Anterior cingulate cortex (tissue), 58 donors: ENCODE measurements at places on chromosomes 2 and 18.

- no peak for DNase-seq
These were observed 72.7 kb upstream of the MBOAT2 start for GRCh38 chr2:9076210-9076609.

DNA sequence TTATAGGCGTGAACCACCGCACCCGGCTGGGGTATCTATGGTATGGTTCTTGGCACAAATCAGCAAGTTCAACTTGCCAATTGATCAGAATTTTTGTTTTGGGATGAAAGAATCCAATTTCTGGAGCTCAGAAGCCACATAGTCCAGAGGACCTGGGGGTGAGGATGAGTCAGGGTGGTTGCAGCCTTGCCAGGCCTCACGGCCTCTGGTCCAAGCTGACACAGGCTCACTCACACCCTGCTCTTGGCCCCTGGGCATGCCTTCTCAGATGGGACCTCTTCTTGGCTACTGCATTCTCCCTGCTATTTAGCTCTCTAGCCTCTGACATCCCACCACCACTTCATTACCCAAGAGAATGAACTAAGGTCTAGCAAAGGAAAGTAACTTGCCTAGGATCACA is 16.3 kb downstream of the CAPG start:
- no peak for DNase-seq

- DNase-seq, result no peak
These were observed 19.1 kb downstream of the SULT1C4 start for GRCh38 chr2:108396845-108397244.

DNA sequence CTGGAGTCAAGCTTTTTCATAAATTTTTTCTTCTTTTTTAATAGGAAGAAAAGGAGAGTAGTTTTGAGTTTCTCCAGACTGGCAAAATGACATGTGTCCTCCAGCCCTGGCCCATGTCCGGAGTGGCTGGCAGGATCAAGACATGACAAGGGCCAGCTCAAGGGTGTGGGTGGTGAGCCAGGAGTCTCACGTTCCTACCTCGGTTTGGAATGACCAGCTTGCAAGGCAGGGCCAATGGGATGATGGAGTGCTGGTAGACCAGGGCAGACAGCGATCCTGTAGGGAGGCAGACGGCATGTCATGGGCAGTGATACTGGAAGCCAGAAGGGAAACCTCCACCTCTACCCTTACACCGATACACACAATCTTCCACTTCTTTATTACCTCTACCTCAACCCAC is 190.6 kb downstream of the TNS1 start:
- DNase-seq, result no peak

DNA sequence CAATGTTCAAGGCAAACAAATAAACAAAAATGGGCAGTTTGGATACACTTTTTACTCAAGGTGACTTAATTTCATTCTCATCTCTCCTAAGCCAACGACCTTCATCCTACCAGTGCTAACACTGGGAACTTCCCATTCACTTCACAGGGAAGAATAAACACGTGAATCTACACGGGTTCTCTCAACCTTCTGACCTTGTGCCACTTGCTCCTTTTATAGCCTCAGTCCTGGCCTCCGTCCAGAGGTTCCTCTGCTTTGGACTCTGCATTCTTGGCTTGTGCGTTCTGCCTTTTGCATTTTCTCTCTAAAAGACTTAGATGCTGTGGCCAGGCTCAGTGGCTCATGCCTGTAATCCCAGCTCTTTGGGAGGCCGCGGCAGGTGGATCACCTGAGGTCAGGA is 13.8 kb downstream of the ZNF2 start:
- no peak for DNase-seq

DNA sequence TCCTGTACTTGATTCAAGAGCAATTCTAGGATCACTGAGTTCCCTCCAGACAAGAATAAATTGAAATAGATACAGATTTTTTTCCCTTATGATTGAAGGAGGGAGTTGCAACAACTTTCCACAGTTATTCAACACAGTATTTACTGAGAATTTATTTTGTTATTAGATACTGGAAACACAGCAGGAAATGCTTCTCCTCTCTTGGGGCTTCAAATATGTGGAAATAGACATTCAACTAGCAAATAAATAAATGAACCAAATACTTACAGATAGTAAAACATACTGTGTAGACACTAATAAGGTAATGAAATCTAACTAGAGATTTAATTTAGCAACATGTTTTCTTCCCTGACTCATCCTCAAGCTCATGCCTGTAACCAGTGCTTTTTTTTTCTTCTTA is 169.2 kb downstream of the LNPK start:
- DNase-seq, result no peak

GRCh38 chr2:9033385-9034168 is 30.1 kb upstream of the MBOAT2 start:
- DNase-seq, result no peak

DNA sequence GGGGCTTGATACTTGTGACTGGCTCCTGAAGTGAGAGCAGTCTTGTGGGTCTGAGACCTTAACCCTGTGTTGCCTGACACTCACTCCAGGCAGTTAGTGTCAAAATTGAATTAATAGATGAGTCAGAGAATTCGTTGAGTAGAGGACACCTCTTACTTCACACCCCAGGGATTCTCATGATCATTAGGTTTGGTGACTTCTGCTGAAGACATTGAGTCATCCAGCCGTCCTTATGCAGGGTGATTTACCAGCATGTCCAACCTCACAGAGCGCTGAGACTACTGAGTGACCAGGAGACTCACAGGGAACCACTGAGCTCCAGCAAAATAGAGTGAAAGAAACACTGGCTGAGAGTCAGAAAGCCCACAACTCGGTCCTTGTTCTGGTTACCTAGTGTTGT is 36.0 kb upstream of the EVA1A start:
- no peak for DNase-seq

- DNase-seq, result peak; percentile 1
These were observed 1.0 kb downstream of the PLEK start for GRCh38 chr2:68366083-68366560.

DNA sequence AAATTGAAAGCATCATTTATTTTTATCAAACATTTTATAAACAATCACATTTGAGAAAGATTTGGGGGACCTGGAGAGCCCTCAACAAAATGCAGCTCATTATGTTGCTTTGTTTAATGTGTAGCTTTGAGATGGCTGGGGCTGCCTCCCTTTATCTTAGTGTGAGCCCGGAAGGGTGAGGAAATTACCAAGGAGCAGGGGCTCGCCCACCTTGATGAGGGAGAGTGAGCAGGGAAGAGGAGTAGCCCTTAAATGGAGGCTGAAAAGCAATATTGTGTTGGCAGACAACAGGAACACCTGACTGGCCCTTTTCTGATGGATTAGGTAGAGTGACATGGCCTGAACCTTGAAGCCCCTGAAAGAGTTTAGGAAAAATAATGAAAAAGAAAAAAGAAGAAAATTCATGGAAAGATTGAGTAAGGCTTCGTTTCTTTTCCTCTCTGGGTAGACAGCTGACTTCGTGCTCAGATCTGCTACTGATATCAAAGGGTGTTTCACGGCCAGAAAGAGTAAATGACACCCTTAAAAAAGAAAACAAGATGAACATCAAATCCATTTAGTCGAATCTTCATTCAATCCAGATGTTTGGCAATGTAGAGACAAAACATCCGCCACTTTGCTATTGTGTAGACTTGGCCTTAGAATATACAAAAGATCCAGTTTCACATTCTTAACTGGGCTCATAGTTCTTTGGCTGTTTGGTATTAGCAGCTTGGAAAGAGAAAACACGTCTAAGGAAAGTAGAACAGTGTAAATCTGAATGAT is 206.5 kb upstream of the TCF4 start:
- DNase-seq, result no peak

- DNase-seq, result no peak
These were observed 4.6 kb downstream of the LOXL3 start for GRCh38 chr2:74548900-74549826.

GRCh38 chr2:200101922-200102321 is 146.5 kb downstream of the MAIP1 start:
- DNase-seq, result no peak

- no peak for DNase-seq
These were observed 93.4 kb downstream of the DGKD start for GRCh38 chr2:233447506-233448219.

GRCh38 chr2:200538139-200538538 is 12.1 kb downstream of the SGO2 start:
- DNase-seq, result no peak

- DNase-seq, result no peak
These were observed 31.2 kb upstream of the RMP24 start for GRCh38 chr18:35941299-35941698.

DNA sequence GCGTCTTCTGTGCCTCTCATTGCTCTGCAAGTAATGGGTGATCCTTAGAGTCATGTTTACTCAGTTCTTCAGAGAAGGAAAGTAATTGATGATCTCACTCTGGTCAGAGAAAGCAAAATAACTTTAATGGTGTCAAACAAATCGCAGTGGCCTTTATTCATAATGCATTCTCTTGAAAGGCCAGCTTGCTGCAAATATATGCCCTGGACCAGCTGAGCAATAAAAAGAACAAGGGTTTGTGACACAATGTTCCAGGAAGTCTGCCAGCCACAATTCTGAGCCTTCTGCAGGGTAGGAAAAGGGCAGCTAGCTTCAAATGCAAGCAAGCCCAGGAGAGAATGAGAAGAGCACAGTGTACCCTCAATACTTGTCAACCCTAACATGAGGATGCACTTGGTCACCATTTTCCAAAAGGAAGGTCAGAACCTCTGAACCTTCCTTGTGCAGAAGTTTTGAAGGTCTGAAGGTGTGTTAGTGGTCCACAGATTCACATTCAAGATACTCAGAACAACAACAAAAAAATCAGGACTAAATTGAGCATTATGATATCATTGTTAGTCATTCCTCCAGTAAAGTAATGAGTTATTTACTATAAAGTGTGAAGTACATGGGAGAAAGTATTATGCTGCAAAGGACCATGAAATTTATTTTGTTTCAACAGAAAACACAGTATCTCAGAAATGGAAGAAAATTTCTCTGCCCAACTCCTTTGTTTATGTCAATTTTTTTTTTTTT is 355.6 kb downstream of the PAX3 start:
- DNase-seq, result peak; percentile 22

- DNase-seq, result no peak
These were observed 16.6 kb downstream of the SLC35F5 start for GRCh38 chr2:113739849-113740248.

DNA sequence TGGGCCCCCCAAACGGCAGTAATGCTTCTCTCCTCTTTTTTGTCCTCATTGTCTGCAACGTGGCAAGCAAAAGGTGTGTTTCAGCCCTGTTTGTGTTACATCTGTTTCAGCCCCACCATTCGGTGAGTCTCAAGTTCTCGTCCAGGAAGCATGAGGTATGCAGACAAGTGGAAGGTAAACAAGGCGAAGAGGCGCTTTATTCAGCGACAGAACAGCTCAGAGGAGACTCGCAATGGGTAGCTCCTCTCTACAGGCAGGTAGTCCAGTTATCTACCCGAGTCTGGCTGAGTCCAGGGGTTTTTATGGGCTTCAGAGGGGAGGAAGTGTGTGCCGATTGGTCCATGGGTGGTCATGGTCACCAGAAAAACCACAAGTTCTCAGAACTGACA is 733.4 kb upstream of the CDH7 start:
- no peak for DNase-seq
